ENCODE measurements at places on chromosomes 11 and 22.

- peak; percentile 85 for DNase-seq
Observed at GRCh38 chr22:36052505-36052941, 23.9 kb upstream of the RBFOX2 start.

GRCh38 chr11:102272047-102272824 is 45.0 kb upstream of the BIRC3 start:
- DNase-seq, result peak; percentile 21

DNA sequence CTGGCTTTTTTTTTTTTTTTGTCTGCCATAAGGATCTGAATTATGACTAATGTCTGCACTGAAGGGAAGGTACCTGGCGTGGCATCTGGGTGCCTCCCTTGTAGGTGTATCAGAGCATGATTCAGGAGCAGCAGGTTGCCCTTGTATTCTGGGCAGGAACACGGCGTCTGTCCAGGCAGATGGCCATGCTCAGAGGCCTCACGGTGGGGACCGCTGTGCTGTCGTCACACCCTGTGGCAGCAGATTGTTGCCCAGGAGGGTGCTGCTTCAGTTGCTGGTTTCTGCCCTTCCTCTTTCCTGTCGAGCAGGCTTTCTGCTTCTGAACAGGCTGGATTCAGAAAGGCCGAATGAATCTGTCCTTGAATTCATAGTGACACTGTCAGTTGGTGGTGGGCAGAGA is 11.0 kb downstream of the ZNRF3 start:
- DNase-seq, result peak; percentile 70

GRCh38 chr11:116505298-116506262 is 267.2 kb downstream of the BUD13 start:
- DNase-seq, result no peak

- DNase-seq, result no peak
Observed at GRCh38 chr11:16160146-16160545, 196.2 kb downstream of the SOX6 start.

DNA sequence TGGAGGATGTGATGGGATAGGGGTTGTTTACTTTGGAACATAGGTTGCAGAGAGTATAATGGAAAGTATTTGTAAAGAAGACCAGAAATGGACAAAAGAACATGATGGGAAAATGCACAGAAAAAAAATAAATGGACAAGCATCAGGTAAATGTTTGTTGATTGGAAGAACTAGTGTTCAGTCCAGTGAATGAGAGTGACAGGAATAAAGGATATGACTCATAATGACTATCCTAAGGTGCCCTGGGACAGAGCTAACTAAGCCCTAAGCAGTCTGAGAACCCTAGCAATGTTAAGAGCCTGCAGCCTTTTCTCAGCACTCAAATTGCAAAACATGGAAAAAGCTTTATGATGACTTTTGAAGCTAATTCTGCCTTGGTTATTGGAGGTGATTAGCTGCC is 732.8 kb upstream of the ANO5 start:
- no peak for DNase-seq

- no peak for DNase-seq
Observed at GRCh38 chr11:128527046-128527445, 60.3 kb downstream of the ETS1 start.

DNA sequence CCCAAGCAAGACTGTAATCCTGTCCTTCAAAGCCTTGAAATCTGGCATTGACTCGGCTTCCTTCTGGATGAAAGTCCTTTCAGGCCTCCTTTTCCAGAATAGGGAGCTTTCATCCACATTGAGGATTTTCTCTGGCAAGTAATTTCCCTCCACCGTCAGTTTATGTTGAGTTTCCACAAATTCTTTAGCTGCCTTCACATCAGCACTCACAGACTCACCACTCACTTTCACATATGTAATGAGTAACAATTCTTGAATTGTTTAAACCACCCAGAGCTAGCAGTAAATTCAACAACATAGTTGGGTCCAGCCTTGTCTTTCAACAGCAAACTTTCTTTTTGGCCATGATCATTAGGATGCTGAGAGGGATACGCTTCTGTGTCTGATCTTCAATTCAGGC is 84.3 kb upstream of the PRDM11 start:
- DNase-seq, result no peak

- peak; percentile 41 for DNase-seq
Observed at GRCh38 chr11:1640076-1640946, 10.7 kb downstream of the KRTAP5-5 start.

DNA sequence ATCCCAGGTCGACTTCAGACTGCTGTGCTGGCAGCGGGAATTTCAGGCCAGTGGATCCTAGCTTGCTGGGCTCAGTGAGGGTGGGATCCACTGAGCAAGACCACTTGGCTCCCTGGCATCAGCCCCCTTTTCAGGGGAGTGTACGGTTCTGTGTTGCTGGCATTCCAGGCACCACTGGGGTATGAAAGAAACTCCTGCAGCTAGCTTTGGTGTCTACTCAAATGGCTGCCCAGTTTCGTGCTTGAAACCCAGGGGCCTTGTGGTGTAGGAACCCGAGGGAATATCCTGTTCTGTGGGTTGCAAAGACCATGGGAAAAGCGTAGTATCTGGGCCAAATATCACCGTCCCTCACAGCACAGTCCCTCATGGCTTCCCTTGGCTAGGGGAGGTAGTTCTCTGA is 254.8 kb downstream of the GRIK4 start:
- no peak for DNase-seq

DNA sequence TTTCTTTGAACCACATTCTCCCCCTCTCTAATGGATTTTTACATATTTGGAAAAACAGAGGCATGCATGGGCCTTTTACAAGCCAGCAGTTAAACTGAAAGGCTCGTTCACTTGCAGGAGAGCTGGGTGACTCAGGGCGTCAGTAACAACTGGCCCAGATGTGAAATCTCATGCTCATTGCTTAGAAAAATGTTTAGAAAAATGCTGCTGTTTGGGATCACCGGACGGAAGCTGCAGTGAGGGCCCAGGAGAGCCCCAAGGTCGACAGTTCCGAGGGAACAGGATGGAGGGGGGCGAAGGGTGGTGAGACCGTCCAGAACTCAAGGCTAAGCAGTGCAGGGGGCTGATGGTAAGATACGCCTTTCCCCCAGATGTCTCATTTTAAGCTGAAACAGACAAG is 41.7 kb upstream of the SMTN start:
- DNase-seq, result no peak

DNA sequence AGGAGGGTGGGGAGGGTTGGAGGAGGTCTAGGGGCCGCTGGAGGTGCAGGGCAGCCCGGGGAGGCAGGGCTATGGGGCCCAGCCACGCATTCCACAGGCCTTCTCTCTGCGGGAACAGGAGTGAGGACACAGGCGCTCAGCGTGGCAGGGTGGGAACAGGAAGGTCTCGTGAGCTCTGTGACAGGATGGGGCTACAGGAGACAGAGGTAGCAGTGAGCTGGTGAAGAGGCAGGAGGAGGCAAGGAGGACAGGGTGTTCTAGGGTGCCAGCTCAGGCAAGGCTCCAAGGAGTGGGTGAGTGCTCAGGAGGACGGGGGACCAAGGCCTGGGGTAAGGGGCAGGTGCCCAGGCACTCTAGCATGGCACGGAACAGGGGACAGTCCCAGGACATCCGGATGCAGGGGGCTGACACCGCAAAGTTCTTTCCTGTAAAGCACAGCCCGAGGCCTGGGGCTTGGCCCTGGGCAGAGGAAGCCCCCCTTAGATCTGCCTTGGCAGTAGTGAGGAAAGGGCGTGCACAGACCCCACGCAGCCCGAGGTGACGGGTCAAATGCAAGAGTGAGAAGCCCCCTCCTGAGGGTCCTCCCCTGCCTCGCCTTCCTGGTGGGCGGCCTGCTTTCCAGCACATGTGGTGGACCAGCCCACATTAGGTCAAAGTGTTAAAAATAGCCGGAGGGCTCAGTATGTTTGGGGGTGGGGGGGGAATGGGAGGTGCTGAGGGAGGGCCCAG is 4.7 kb upstream of the NEAT1 start:
- DNase-seq, result peak; percentile 60

GRCh38 chr22:26906464-26906863 is 249.1 kb downstream of the MIAT start:
- DNase-seq, result no peak

DNA sequence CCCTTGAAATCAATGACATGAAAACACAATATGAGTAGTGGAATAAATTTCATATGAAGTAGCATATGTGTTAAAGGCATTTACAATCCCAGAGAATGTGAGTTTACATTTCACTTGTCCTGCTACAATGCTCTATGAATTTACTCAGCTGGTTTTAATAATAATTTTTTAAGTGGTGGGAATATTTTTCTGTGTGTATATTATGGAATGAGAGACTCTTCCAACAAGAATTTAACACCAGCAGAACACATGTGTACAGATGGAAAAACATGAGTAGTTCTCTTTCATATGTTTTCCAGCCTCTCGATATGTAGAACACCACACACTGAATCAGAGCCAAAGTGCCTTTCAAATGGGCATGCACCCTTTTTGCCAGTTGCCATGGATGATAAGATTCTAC is 170.4 kb downstream of the MAML2 start:
- DNase-seq, result no peak

DNA sequence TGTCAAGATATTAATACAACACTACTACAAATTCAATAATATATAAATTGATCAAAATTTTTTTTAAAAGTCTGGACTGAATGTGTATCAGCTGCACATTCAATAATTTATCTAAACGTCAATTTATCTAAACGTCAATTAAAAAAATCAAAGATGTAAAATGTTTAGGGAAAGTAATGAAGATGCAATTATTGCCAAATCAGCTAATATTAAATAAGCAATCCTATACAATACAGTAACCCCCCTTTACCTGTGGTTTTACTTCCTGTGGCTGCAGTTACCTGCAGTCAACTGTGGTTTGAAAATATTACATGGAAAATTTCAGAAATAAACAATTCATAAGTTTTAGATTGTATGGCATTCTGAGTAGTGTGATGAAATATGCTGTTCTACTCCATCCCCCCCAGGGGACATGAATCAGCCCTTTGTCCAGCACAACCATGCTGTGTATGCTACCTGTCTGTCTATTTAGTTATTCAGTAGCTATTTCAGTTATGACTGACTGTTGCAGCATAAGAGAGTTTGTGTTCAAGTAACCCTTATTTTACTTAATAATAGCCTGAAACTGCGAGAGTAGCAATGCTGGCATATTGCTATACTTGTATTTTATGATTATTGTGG is 72.2 kb downstream of the CWF19L2 start:
- DNase-seq, result no peak

- no peak for DNase-seq
Observed at GRCh38 chr11:70578831-70579230, 180.5 kb downstream of the CTTN start.

DNA sequence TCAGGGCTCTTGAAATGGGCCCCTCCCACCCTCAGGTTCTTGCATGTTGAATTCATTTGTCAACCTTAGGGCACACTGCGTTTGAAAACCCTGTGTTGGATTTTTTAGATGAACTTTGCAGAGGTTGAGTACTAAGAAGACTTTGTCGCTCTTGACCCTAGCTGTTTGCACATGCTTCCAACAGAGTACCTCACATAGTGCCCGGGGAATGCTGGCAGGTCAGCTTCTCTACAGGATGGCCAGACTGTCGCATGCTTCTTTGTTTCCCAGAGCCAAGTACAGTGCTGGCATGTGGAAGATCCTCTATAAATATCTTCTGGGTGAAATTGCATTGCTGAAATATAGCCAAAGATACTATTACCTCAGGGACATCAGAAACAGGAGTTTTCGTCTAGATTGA is 59.9 kb downstream of the FAT3 start:
- DNase-seq, result no peak

DNA sequence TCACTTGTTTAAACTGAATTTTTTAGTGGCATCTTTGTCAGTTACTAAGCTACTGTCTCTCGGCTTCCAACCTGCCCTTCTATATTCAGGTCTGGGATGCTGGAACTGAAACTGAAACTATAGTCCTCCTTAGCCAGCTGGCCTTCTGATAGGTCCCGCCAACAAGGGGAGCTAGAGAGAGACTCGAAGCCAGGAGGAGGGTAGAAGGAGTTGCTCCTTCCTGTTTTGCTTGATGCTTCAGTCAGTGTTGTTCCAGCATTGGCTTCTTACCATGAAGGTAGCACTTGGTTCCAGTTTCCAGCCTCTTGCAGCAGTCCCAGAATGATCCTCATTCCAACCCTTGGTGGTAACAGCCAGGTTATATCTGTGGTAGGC is 32.9 kb upstream of the HORMAD2 start:
- DNase-seq, result peak; percentile 61

DNA sequence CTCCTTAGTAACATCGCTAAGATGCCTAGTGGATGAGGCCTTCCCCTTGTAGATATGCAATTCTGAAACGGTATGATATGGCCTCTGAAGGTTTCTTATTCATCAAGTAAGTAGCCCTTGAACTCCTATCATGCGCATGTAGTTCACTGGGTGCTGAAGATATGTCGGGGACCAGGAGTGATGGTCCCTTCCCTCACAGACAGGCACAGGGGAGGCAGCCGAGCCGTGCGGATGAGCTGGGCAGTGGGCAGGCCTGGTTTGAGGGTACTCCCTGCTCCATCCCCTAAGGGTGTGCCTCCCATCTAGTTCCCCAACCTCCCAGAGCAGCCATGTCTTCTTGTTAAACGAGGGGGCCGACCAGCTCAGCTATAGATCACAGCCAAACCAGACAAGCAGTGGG is 40.1 kb downstream of the TP53I11 start:
- DNase-seq, result no peak

DNA sequence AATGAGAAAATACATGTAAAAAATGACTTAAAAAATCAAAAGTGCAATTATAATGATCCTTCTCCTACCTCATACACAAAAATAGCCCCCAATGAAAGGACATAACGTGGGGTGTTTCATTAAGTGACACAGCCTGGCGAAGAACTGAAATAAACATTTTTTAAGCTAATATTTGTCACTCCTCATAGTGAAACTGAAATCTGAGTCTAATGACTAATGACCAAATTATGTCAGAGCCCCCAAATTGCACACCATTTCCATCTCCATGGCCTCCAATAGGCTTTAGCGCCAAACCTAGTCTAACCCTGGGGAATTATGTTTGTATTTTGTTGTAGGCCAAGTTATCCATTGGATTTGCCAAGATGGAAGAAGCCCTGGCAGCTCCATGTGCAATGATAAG is 119.1 kb downstream of the WT1 start:
- no peak for DNase-seq

- DNase-seq, result peak; percentile 37
Observed at GRCh38 chr11:3817181-3817800, 8.9 kb downstream of the PGAP2 start.

GRCh38 chr11:118473537-118473936 is 37.2 kb downstream of the KMT2A start:
- no peak for DNase-seq

DNA sequence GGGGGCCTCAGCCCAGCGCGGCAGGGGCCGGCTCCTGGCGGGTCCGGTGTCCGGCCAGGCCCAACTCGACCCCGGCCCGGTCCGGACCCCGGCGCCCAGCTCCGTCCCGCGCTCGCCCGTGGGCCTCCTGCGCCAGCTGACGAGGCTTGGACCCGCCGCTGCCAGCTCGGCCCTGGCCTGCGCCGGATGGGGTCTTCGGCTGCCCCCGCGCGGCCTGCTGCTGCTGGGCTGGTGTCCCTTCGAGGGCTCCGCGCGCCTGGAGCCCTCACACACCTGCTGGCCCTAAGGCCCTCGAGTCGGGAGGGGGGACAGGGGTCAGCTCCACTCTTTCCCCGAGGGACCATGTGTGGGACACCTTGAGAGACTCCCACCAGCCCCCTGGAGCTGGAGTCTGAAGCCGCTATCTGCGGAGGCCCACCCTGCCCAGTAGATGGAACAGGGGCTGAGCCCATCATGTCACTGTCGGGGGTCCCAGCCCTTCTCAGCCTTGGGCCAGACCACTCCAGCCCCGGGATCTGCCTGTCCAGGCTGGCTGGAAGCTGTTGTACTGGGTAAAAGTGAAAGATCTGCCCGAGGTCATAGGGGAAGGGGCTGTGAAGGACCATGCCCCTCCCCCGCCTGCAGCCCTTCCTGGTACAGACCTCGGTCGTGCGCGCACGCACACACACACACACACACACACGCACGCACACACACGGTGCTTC is 768 bp upstream of the CDKN1C start:
- DNase-seq, result peak; percentile 31

- no peak for DNase-seq
Observed at GRCh38 chr11:107704451-107704850, 7.4 kb downstream of the SLN start.
